ENCODE measurements at places on chromosomes 4 and X.
A peak's percentile ranks its signal among the peaks of the same experiment; 100 is the strongest.

DNA sequence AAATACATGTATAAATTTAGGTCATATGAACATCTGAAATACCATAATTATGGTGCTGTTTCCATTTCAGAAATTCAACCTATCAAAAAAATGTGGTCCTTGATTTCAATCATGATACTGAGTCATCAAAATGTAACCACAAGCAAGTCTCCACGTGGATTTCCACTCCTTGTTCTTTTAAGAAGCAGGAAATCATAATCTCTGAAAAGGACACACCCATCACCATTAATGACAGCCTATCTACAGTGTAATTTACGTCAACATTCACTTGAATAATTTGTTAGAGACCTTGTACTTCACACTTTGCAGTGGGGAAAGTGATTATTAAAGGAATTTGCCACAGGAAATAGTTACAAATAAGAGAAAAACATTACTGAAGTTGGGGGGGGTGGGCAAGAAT lies 17.7 kb upstream of the SLC7A11 start:
- H3K4me1 ChIP-seq, result no peaks in the 10 kb centered on the region
- H3K36me3 ChIP-seq, result no peaks in the 10 kb centered on the region
- H3K27ac ChIP-seq, result no peak overlapping the region
- no peak overlapping the region for H3K4me3 ChIP-seq
- H3K27me3 ChIP-seq, result no peaks in the 10 kb centered on the region

DNA sequence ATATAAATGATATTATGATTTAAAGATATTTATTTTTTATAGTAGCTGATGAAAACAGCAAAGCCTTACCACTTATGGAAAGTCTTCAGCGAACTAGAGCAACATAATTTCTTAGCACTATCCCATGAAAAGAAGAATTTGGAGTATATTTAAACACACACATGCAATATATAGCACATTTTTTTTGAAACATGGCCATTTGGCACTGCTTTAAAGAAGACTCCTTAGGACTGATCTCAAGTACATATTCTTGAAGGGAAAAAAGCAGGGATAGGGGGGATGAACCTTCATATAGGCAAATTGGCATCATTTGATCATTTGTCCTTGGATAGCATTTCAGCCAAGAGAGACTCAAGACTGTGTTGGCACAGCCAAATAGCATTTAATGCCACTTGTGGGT lies 193.3 kb downstream of the ANKRD50 start:
- H3K4me3 ChIP-seq, result no peak overlapping the region
- no peaks in the 10 kb centered on the region for H3K27me3 ChIP-seq
- H3K27ac ChIP-seq, result no peak overlapping the region
- H3K36me3 ChIP-seq, result no peaks in the 10 kb centered on the region
- H3K4me1 ChIP-seq, result no peaks in the 10 kb centered on the region

DNA sequence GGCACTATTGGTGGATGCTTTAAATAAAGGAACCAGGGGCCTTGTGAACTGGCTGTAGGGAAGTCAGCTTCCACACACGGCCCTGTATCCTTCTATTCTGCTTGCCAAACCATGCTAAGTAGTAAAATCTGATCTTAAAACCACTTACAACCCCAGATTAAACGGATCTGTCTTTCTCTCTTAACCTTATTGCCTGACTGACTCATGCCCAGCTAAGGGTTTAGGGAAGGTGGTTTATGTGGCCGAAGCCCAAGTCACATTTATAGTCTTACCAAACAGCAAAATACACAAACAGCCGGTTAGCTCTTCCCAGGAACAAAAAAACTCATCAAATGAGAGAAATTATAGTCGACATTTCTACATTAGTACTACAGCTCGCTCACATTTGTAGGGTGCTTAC lies 988.4 kb upstream of the TENM3 start:
- H3K4me1 ChIP-seq, result no peaks in the 10 kb centered on the region
- DNase-seq, result no peak
- H3K27ac ChIP-seq, result no peak overlapping the region

DNA sequence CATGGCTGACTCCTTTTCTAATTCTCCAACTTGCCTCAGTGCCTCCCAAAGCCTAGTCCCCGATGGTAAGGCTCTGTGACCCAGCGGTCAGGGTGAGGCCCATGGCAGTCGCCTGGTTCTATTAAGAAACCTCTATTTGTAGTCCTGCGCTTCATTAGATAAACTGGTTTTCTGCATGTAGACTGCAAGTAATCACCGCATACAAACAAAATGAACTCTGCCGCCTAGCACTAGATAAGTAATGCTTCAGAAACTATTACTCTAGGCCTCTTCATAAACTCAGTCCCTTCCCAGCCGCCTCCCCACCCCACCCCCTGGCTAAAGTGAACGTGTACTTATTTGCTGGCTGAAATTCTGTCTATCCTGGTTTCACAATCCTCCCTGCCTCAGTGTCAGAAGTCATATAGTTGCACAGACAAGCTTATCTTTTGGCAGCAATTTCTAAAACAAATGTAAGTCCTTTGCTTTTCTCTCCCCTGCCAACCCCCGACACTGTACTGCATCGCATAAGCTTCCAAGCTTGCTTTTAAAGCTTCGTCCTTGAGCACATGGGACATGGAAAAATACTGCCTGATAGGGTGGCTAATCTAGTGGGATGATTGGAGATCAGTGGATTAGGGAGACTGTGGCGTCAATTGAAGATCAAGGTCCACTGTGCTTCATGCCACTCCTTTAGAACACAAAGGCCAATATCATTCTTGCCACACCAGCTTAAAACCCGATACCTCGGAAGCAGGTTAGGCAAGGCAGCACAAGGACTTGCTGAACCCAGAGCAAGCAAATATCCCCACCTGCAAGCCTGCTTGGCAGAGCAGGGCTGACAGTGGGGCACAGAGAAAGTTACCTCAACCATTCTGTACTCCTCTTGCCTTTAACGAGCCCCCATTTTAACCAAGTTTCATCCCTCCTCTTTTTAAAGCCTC lies 125.8 kb downstream of the IRF2 start:
- peak overlapping the region; percentile 65 for H3K27ac ChIP-seq
- H3K4me1 ChIP-seq, result peaks cover 15% of the 10 kb centered on the region
- no peaks in the 10 kb centered on the region for H3K27me3 ChIP-seq
- H3K4me3 ChIP-seq, result no peak overlapping the region
- no peak for DNase-seq

GRCh38 chr4:132227151-132227856 lies 921.8 kb upstream of the PCDH10 start:
- no peak overlapping the region for H3K27ac ChIP-seq
- DNase-seq, result no peak
- no peaks in the 10 kb centered on the region for H3K27me3 ChIP-seq
- H3K4me3 ChIP-seq, result no peak overlapping the region
- H3K4me1 ChIP-seq, result no peaks in the 10 kb centered on the region
